Left forelimb (tissue), 1 donor: ENCODE measurements at places on chromosomes 11 and 22.

GRCh38 chr11:128251140-128251539 lies 336.2 kb downstream of the ETS1 start:
- DNase-seq = no peak

DNA sequence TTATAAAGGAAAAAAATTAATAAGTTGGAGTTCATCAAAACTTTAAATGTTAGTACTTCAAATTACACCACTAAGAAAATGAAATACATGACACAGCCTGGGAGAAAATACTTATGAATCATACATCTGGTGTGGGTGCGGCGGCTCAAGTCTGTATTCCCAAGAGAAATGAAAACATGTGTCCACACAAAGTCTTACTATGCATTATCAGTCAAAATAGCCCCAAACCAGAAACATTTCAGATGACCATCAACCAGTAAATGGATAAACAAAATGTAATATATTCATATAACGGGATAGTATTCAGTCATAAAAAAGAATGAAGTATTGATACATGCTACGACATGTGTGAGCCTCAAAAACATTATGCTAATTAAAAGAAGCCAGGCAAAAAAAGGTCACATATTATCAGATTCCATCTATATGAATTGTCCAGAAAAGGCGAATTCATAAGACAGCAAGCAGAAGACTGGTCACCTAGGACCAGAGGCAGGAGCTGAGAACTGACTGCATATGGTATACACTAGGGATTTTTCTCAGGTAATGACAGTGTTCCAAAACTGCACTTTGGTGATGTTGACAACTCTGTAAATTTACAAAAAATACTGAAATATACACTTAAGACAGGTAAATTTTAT lies 5.3 kb upstream of the AKIP1 start:
- DNase-seq = no peak

DNA sequence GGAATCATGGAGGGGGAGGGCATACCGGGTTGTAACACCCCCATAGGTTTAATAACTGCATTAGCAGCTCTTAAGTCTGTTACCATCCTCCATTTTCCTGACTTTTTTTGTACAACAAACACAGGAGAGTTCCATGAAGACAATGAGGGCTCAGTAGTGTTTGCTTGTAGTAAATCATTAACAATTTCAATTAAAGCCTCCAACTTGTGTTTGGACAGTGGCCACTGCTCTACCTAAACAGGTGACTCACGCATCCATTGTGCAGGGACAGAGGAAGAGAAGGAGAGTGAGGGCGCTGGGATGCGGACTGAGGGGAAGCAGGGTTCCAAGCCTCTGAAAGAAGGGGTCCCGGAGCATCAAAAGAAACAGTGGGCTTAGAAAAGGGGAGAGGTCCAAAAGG lies 21.3 kb upstream of the MTNR1B start:
- DNase-seq = no peak

- DNase-seq = no peak
These were observed 10.8 kb downstream of the ARAP1 start for GRCh38 chr11:72741429-72741833.

DNA sequence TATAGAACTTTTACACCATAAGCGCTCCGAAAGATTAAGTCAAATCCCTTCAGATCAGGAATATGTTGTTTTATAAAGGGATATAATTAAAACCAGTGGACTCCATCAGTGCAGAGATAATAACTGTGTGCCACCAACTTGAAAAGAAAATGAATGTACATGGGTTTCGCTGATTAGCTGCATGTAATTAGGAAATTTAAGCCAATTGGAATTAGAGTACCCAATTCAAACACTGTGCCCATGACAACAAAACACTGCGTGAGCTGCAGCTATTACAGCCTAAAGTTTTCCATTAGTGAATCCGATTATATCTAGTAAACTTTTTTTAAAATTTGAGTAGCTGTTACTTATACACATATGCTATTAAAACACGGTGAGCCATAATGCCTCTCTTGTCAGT lies 392.3 kb upstream of the ARHGAP42 start:
- no peak for DNase-seq

- no peak for DNase-seq
These were observed 4.3 kb downstream of the CLTCL1 start for GRCh38 chr22:19287076-19287707.

- DNase-seq = no peak
These were observed 63.1 kb upstream of the YWHAH start for GRCh38 chr22:31881200-31881599.

GRCh38 chr11:74731301-74732094 lies at the start of gene CHRDL2:
Gene CHRDL2 (minus strand): TSS chr11:74731426. CDS start chr11:74730888, 538 bp downstream.
- peak; percentile 64 for DNase-seq

DNA sequence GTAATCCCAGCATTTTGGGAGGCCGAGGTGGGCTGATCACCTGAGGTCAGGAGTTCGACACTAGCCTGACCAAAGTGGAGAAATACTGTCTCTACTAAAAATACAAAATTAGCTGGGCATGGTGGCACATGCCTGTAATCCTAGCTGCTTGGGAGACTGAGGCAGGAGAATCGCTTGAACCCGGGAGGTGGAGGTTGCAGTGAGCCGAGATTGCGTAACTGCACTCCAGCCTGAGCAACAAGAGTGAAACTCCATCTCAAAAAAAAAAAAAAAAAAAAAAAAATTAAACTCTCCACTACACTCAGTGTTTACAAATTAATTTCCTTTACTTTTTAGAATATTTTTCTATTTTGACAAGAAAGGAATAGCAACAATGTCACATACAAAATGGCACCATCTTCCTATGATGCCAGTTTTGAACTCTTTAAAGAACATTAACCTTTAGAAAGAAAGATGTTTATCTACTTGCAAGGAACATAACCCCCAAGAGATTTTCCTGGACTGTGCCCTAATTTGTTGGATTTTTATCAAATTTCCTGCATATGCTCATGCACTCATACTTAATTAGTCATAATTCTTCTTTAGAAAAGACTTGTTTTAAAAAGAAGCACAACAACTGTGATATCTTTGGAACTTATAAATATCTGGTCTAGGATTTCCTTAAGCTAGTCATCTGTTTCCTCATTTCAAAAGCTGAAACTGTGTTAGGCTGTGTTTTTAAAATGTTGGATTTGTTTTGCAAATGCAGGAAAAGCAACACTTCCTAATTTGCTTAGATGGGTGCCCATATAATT lies 22.6 kb upstream of the HIPK3 start:
- DNase-seq = no peak

GRCh38 chr11:12005061-12005460 lies 3.4 kb downstream of the DKK3 start:
- no peak for DNase-seq

DNA sequence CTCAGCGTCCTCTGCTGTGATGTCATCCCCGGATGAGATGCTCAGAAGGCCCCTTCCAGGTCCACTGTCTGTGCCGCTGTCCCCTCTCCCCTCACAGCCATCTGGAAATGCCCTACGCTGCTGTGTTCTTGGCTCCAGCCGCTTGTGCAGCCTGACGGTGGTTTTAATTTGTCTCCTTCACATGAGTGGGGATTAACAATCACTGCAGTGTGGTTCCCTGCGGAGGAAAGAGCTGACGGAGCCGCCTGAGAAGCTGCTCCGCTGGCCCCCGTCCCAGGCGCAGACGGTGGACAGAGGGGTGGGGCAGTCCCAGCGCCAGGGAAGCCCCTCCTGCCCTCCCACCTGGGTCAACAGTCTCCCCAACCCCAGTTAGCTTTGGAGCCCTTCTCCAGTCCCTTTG lies 67.5 kb upstream of the PHF21B start:
- no peak for DNase-seq

- no peak for DNase-seq
These were observed 9.6 kb upstream of the UCP3 start for GRCh38 chr11:74018331-74019005.

DNA sequence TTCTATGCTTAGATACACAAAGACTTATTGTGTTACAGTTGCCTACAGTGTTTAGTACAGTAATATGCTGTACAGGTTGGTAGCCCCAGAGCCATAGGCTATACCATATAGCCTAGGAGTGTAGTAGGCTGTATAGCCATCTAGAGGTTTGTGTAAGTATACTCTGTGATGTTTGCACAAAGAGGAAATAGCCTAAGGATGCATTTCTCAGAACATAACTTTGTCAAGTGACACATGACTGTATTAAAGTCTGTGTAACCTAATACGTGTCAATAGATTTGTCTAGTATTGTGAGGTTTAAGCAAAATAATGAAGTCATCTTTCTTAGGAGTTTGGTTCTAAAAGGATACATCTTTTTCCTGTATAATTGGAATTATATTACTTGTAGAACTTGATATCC lies 5.5 kb downstream of the ZC3H12C start:
- no peak for DNase-seq

DNA sequence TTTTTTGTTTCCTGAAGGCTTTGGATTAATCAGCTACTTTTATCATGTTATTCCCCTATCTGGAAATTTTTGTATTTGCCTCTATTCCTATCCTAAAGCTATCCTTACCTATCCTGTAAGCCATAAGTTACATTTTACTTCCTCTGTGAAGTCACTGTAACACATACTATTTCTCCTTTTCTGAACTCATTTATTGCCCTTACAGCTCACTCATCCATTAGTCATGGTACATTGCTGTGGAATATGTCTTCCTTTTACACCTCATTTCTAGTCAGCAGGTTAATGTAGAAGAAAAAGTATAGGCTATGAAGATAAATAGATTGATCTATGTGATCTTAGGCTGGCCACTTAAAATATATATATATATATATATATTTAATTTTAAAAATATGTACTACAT lies 28.0 kb downstream of the SWAP70 start:
- DNase-seq = no peak

- DNase-seq = no peak
These were observed at the start of gene GPHA2 for GRCh38 chr11:64935359-64936081. Gene GPHA2 (minus strand): TSS chr11:64935893. CDS start chr11:64935460, 433 bp downstream.

DNA sequence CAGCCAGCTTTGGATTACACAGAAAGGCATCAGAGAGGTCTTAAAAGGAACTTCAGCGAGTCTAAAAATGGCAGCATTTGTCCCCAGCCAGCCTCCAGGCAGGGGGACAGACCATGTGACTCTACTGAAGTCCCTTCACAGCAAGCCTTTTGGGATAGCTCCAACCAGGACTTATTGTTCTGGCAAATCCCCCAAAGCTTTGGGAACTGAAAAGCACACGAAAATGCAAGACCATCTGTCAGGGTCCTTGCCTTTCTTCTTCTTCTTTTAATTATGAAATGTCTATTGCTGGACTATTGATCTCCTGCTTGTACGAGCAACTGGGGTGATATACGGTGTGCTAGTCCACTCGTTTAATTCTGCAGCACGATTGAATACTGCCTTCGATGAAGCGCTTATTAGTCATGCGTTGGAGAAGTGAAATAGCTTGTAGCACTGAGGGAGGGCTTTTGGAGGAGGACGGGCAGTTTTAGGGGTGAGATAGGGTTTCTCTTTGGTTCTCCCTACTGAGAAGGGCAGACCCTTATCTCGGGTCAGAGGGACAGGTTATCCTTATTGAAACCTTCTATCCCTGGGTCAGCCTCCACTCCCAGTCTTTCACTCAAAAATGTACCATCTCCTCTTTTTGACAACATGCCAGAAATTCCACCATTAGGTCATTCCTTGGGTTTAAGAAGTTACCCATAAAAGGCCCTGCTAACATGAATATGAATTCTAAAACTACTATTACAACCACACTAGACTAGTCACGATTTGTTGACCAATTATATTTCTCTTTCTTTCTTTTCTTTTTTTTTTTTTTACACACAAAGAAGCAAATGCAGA lies 416.4 kb downstream of the MIAT start:
- no peak for DNase-seq

DNA sequence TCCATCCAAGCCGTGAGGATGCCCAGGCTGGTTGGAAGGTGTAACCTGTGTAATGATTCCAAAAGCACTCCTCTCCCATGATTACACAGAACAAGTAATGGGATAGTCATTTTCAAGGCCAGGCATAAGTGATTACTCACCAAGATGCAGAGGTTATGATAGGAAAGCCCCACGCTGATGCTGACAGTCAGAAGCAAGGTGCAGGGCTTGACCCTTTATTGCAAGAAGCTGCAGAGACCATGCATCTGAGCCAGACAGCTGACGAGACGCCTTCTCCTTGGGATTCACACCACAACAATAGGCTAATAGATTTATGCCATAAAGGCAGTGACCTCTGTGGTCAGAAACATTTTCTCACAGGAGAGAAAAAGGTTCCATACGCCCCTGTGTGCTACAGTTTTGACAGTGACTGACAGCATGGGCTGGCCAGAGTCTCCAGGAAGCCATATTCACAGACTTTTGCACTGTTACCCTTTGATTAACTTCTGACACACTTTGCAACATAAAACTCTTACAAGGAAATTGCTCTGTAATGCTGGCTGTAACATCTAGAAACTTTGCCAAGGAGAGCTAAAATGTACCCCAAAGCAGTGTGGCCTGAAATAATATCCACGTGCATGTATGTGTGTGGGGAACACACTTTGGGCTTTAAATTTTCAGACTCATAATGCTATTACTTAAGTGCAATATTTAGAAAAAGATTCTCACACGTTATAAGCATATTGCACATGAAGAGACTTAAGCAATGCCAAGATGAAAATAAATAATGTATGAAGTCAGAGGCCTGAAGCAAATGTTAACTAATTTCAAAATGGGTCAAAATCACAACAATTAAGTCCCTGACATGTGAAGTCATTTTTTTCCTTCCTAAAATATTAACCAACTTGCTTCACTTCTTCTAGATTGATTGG lies 1079.0 kb upstream of the TENM4 start:
- no peak for DNase-seq

DNA sequence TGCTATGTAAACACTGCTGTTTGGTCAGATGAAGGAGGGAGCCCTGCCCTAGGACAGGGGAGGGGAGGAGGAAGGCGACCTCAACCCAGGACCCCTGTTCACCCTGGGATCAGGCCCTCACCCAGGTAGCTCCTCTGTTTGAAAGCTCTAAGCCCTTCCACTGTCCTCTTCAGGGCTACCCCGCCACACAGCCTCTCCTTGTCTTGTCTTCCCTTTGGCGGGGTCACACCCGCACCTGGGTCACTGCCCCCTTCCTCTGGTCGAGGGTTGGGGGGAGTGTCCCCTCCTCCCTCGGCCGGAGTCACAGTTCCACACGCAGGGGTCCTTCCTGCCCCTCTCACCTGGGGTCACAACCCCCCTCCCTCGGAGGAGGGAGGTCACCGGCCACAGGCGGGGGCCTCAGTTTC lies 463 bp upstream of the PTPMT1 start:
- DNase-seq = no peak

DNA sequence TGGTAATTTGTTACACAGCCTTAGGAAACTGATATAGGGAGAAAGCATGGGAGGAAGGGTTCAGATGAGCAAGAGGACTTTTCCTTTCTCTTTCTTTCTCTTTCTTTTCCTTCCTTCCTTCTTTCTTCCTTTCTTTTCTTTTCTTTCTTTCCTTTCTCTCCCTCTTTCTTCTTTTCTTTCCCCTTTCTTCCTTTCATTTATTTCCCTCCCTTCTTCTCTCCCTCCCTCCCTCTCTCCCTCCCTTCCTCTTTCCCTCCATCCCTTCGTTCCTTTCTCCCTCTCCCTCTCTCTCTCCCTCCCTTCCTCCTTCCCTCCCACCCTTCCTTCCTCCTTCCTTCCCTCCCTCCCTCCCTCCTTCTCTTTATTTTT lies 107.8 kb upstream of the LMO1 start:
- no peak for DNase-seq

DNA sequence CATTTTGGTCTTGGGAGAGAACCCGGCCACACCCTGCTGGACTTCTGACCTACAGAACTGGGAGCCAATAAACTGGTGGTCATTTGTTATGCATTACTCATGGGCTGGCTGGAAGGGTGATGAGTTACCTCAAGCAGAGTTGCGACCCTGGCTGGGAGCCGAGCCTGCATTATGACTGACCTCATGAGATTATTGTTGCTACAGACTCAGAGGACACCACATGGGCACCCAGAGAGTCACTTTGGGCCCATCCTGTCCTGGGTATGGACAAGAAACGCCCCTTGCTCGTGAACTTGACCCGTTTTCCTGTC lies 531.7 kb downstream of the TBC1D22A start:
- DNase-seq = peak; percentile 41
